Activated T-cell treated with anti-CD3 and anti-CD28 coated beads, Interleukin-2, amount 50 U/mL, for 72 hours (primary cell): ENCODE measurements at places on chromosomes 1 and 21. TPM values are rescaled to one million over a fixed set of nuclear protein-coding genes. Genes with fewer than 3 reads are reported as not detected.

- DNase-seq, result no peak
Observed at GRCh38 chr1:203598752-203599151, 27.9 kb upstream of the ATP2B4 start.

GRCh38 chr1:204455831-204456145 is 38.8 kb downstream of the PIK3C2B start:
- DNase-seq, result no peak

GRCh38 chr1:212593821-212594251 is 14.7 kb upstream of the ATF3 start:
- no peak for DNase-seq

- no peak for DNase-seq
Observed at GRCh38 chr1:173934440-173934839, 17.3 kb upstream of the SERPINC1 start.

DNA sequence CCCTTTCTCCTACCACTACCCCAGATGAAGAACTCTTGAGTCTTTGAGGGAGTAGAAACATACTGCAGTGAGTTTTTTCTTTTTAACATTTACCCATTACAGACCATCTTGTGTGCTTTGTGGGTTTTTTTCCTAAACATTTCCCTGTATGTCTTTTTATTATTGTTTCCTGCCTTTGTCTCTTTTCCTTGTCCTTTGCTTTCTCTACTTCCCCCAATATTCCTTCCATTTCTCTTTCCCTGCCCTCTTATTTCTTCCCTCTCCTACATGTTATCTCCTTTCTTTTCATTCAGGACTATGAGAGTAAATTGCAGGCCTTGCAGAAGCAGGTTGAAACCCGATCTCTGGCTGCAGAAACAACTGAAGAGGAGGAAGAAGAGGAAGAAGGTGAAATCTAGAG is 79.1 kb upstream of the PGD start:
- no peak for DNase-seq

GRCh38 chr1:171350594-171350993 is 36.6 kb downstream of the FMO4 start:
- DNase-seq, result no peak

DNA sequence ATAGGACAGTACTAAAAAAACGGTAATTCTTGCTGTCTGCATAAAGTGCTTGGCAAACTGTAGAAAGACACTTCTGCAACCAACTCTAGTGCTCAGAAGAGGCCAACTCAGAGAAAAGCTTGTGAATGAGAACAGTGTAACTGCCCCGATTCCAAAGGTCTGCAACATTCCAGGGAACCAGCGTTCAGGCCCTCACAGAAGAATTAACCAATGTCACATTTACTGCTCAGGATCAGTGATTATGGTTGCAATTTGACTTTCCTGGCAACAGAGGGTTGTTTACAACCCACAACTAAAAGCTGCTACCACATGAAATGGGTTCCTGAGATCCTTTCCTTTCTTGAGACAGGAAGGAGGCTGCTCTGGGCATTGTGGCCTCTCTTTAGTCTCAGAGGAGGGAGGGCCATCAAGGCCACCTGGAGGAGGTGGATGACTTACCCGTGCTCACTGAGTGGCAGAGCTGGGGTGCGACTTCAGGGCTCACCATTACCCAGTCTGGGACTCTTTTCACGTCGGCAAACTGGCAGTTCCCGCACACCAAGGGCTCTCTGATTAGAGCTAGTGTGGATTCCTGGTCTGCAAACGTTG is 15.3 kb downstream of the SRSF4 start:
- no peak for DNase-seq

DNA sequence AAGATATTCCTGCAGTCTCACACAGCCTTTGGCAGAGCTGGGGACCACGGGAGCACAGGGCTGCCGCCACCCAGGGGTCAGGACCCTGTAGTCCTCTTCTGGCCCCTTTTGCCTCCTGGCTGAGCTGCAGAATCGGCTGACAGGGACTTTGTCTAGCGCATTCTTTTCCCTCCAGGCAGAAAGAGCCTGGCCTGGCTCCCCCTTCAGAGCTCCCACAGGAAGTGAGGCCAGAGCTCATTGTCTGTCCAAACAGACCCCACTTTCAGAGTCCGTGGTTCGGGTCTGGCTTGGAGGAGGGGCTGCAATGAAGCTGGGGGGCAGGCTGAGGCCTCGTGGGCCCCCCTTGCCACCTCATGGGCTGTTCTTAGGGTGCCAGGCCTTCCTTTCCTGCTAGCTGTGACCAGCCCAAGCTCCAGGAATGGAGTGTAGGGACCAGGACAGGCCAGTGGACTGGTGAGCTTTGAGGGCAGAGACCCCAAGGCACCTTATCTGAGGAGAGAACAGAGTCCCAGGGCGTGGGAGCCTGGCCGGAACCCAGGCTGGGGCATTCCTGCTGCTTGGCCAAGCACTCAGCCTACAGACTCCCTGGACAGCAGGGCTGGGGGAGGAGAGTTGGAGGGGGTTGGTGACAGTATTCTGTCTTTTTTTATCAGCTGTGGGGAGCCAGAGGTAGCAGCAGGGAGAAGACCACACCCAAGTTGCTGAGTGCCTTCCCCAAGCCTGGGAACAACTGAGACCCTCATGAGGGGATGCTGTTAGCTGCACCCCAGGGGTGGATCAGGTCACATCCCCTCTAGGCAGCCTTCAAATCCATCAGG is 4.7 kb downstream of the CELSR2 start:
- no peak for DNase-seq

DNA sequence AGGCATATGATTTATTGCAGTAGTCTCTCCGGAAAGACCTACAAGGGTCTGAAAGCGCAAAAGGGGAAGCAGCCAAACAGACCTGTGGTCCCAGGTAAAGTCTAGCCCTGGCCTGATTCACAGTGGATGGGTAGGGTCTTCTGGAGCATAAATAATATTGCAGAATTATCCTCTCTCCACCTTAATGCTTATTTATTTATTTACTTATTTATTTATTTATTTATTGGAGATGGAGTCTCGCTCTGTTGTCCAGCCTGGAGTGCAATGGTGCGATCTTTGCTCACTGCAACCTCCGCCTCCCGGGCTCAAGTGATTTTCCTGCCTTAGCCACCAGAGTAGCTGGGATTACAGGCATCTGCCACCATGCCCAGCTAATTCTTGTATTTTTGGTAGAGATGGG is 11.8 kb upstream of the KLHDC8A start:
- no peak for DNase-seq

DNA sequence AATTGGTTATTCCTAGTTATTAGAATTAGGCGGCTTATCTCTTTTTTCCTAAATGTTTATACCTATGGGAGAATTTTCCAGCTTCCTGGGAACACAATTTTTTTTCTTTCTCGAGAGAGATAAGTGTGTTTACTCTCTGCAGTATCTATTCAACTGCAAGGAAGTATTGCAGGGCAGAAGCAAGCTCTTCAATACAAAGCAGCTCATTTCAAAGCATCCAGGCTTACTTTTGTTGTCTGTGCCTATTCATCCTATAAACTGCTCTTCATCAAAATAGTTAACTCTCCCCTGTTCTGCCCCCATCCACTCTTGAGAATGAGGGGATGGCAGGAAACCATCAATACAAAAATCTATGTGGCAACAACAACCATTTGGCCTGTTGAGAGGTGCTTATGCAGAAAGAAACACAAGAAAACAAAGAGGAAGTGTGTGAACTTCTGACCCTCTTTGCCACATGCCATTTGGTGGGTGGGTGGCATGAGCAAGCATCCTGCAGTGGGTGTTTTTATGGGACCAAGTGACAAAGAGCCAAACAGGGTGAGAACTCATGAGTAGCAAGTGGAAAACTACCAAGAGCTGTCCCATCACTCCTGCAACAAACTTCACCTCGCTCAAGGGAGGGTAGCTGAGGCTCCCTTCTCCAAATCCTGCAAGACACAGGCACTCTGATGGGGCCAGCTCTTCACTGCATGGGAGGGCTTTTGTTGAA is 50.6 kb upstream of the MRPS6 start:
- peak; percentile 57 for DNase-seq

DNA sequence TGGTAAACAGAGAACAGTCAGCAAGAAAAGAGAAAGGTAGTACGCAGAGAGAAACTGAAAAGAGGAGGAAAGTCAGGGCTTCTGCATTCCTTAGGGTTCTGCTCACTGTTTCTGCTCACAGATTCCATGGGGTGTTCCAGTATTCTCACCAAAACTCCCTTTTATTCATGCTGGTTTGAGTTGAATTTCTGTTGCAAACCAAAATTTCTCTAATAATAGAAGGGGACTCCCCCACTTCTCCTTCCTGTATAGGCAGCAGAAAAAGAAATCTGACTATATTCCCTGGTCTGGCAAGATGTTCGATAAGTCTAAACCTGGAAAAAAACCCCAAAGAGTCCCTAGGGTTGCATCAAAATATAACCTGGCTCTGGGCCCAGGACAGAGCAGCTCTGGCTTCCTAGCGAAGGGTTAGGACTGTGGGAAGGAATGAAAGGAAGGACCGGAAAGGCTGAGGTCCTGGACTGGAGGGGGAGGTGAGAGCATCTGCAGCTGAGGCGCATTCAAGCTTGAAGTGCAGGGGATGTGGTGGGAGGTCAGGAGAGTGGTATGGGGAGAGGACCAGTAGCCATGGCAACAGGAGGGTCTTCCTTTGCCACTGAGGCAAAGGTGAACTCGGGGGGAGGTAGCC is 18.8 kb upstream of the RGS16 start:
- DNase-seq, result no peak

DNA sequence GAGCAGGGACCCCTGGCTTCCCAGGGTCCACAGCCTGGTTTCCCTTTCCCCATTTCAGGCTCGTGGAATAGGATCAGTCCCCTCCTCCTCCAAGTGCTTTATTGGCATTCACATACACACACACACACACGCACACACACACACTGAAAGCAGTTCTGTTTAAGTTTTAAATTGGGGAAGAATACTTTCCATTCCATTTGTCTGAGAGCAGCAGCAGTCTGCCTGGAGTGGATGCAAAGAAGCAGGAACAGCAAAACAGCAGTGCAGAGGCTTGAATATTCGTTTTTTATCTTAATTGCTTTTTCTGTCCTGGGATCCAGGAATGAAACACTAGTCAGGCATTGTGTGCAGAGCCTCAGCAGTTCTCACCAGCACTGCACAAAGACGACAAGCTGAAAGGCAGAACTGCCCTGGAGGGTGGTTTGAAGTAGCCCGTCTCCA is 7.1 kb downstream of the CYB561D1 start:
- no peak for DNase-seq

- DNase-seq, result no peak
Observed at GRCh38 chr1:214491468-214492146, 59.8 kb downstream of the PTPN14 start.

- DNase-seq, result no peak
Observed at GRCh38 chr1:110523011-110523410, 4.0 kb upstream of the KCNA10 start.

GRCh38 chr1:47687631-47688460 is 250.0 kb downstream of the FOXD2 start:
- DNase-seq, result no peak

- peak; percentile 71 for DNase-seq
Observed at GRCh38 chr1:17437580-17438317, 1.7 kb downstream of the RCC2 start.

DNA sequence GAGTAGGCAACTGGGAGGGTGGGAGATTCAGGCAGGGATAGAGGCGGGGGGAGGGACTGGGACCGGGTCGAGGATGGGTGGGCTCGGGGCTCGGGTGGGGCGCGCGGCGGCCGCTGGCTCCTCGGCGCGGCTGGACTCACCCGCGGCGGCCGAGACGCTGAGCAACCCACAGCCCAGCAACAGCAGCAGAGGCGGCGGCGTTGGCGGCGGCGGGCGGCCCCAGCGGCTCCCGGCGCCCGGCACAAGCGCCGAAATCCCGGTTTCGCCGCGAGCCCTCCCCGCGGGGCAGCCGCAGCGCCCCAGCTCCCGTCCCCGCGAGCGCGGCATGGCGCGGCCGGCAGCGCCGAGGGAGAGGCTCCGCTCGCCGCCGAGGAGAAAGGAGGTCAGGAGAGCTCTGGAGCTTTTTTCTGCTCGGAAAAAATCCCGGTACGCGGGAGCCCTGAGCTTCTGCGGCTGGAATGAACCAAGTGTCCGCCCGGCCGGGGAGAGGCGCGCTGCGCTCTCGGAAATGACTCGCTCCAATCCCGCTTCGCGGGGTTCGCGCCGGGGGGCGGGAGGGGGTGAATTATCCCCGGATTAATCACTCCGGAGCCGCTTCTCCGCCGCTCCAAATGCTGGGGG is at the start of gene CSMD2:
CSMD2 (minus strand) TSS at position 460 of the 621 bp plus-strand sequence; CDS start at position 327, 133 bp downstream.
- no peak for DNase-seq

- DNase-seq, result peak; percentile 55
Observed at GRCh38 chr1:226547754-226548191, 791 bp upstream of the STUM start.

- DNase-seq, result no peak
Observed at GRCh38 chr21:46555678-46556077, 49.2 kb downstream of the S100B start.

The KIF14 gene
- 15.8 TPM for total RNA-seq

The LHX4 gene
- not detected for total RNA-seq

The RBBP5 gene
- 19.9 TPM for total RNA-seq

The EPHB2 gene
- not detected for total RNA-seq

The TRIM67 gene
- total RNA-seq, result 0.12 TPM

The PRR9 gene
- total RNA-seq, result not detected

The KLHL12 gene
- 52.5 TPM for total RNA-seq

The UBIAD1 gene
- 32.9 TPM for total RNA-seq

The TRIM45 gene
- 0.34 TPM for total RNA-seq
